ENCODE measurements at places on chromosomes 2 and 18. TPM values are rescaled to one million over a fixed set of nuclear protein-coding genes. Genes with fewer than 3 reads are reported as not detected.

DNA sequence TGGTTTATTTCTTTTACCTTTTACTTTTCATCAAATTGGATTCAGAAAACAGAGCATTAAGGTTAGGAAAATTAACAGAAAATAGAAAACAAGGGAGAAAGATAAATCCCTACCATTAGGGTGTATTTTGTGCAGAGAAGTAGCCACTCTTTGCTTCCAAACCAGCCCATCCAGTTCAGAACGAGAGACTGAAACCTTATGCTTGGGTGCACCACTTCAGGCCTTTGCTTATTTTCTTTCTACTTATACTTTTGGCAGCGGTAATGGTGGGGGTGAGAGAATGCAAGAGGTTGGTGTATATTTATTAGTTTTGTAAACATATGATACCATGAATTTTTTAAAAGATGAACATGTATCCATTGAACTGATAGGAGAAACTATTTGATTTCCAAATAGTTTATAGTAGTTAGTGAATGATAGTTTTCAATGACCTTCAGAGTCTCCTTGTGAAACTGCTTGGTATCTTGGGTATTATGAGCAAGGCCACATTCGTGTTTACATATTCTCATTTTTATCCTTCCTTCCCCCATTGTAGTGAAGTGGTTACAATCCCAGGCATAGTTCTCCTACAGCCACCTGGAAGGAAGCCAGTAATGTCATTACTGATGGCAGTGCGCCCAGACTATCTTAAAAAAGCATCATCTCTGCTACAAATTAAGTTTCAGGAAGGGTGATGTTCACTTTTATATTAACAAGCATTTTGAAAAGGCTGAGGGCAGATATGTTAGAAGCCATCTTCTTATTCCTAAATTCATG, 60.8 kb downstream of the MFSD6 start:
- DNase-seq = no peak

DNA sequence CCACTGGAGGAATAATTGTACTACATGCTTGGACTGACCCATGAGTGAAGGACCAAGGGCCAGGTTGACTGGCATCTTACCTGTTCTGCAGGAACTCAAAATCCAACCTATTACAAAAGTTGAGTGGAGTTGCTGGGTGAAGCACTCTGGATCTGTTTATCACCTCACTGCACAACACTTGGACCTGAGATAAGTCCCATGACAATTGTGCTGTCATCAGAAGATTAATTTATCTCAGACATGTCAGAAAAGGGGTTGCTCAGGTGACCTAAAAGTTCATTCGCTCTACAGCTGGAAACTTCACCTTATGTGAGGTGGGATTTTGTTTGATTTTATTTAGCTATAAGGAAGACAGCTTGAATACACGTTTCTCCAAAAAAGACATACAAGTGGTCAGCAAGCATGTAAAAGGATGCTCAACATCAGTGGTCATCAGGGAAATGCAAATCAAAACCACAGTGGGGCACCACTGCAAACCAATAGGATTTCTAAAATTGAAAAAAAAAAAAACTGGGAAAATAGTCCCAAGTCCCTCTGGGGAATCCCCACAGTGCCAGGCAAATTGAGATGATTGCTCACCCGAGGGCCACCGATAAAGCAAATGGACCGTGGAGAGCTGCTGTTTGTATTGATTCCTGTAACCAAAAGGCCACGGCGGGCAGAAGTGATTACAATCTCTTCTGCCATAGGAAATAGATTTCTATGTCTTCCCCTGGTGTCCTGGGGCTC, 65.8 kb upstream of the SLC35F5 start:
- no peak for DNase-seq

DNA sequence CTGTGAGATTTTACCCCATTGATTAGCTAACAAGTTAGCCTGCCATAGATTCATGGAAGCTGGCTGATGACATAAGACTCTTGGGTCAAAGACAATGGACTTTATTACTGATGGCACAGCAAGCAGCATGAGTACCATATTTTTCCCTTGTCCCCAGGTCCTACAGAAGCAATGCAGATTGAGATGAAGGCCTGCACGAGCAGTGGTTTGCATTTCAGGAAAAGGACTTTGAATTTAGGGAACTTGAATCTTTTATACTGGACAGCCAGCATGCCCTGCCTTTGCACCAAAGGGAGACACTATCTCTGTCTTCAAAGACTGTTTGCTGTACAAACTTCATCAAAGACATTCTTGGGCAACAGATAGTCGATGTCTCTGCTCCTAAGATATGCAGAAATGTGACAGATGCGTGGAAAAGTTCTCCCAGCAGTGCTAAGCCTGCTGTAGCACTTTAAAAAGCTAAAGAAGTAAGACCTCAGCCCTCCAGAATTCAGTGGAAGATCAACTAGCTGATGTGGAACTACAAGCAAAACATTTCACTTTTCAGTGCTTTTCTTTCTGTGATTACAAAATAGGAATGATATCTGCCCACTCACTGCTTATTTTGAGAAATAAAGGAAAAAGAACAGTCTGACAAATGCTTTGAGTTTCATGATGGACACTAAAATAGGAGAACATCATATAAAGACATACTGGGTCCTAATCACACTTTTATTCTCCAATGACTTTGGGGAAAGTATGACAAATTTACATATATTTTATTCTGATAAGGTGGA, 44.4 kb upstream of the TANK start:
- no peak for DNase-seq

GRCh38 chr2:175964195-175964594, 37.9 kb downstream of the LNPK start:
- no peak for DNase-seq

DNA sequence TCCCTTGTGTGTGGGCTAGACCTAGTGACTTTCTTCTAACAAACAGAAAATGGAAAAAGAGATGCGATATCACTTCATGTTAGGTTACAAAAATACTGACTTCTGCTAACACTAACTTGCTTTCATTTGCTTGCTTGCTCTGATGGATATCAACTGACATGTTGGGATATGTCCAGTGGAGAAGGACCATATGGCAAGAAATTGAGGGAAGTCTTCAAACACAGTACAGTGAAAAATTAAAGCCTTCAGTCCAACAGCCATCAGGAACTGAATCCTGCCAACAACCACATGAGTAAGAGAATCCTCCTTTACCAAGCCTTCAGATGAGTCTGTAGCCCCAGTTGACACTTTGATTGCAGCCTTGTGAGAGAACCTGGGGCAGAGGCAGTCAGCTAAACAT, 143.9 kb downstream of the MAIP1 start:
- no peak for DNase-seq

- no peak for DNase-seq
Observed at GRCh38 chr2:188677142-188677541, 297.0 kb upstream of the COL3A1 start.

Gene MARCHF4
- total RNA-seq = not detected
